Mucosa of descending colon (tissue), 3 donors: ENCODE measurements at places on chromosomes 3 and 15.

GRCh38 chr15:28018291-28019044 lies 80.6 kb downstream of the OCA2 start:
- DNase-seq: no peak

GRCh38 chr15:55823699-55824340 lies 80.9 kb upstream of the PRTG start:
- DNase-seq: no peak

DNA sequence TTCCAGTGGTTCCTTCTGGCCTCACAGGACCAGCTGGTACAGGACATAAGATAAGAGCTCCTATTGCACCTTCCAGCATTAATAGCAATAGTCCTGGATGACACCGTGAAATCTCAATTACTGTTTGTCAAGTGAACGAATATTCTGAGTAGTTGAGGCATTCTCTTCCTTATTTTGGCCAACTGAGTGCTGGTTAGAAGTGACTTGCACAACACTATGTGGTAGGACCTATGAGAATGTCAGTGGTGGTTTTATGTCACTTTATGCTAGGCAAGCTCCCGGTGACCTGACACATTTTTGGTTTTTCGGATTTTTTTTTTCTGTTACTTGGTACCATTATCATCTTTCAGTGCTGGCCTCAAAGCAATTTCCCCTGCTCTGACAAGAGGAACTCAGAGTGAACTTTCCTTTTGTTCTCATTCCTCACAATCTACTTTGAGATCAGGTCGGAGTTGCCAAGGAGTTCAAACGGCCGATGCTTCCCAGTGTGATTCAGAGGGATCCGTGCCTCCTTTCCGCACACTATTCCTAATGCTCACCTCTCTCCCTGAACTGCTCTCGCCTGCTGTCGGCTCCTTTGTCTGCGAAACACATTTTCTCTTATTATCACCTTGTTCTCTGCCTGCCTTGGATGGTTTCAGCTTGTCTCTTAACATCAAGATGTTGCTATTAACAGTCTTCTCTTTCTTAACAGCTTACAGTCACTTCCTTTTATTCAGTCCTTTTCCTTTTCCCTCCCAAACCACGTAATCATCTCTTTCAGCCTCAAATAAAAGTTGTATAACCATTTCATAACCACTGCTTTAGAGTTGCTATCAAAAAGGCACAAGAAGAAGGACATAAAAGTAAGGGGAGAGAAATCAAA lies 35.8 kb downstream of the QTRT2 start:
- no peak for DNase-seq

GRCh38 chr3:72538070-72538745 lies 310.0 kb downstream of the SHQ1 start:
- no peak for DNase-seq

DNA sequence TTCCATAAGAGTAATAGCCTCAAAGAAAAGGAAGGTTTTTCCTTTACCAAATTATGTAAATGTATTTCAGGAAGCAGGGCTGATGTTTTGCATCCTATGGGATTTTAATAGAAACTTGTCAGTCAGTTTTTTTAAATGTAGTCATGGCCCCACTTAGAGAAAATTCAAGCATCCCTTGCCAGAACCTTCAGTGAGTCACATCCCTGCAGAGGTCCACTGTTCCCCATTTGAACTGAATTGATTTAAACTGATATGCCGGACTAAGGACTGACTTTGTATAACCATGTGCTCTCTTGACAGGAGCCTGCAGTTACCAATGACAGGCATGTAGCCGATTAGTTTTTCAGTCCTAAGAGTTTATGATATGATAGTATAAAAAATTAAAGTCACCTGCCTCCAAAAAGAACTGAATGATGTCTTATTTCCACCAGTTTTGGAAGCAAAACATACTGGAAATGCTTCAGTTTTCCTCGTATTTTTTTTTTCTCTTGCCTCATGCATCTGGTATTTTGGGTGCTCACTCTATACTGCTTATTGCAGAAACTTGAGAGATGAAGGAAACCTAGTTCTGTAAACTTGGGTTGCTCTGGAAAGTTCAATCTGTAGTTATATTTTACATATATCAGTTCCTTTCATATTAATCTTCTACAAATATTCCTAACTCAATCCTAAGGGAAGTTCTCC lies 30.7 kb downstream of the LRTM1 start:
- DNase-seq: no peak

DNA sequence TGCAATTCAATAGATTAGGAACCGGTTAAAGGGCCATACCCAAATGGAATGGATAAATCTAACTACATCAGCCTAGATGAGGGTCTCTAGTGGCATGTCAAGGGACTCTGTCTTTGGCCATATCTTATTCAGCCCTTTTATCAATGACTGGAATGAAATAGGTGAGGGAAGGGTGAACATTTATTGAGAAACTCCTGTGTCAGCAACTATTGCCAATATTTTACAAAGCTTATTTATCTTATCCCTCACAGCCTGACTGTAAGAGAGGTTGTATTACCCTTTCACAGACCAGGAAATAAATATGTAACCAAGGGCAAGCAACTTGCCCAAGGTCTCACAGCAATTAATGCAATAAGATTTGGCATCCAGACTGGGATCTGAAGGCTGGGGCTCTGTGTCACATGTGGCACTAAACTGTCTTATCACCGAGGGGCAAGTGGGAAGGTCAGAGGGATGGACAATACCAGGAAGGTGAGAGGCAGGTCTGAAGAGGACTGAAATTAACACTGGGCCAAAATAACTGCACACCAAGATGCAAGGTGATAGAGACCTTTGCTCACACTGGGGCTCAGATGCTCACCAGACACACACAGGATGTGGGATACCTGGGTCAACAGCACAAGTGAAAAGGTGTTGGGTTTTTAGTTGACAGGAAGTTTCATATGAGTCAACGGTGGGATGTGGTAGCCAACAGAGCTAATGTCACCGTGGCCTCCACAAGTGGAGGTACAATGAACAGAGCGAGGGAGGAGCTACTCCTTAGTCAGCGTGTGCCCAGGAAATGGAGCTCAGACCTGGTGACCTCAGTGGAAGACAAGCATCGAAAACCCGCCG lies 261.3 kb downstream of the RPLP1 start:
- peak; percentile 29 for DNase-seq

GRCh38 chr15:91992945-91993344 lies 139.4 kb downstream of the SLCO3A1 start:
- DNase-seq: no peak

GRCh38 chr3:112092496-112093179 lies 6.4 kb downstream of the C3orf52 start:
- peak; percentile 47 for DNase-seq

DNA sequence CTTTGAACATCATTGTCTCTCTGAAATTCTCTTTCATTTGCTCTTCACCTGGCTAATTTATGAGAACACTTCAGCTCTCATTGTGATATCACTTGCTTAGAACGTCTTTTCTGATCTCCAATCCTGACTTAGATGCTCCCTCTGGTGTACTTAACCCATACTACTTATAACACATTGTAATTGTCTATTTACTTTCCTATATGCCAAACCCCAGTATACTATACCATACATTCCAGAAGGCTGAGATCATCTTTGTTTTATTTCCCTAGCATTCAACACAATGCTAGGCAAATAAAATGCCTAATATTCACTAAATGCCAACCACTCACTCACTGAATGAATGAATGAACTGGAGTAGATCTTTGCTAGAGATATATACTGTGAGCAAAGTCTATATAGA lies 27.0 kb upstream of the PEX5L start:
- DNase-seq: no peak

GRCh38 chr3:17028363-17028762 lies 143.6 kb downstream of the PLCL2 start:
- DNase-seq: no peak

DNA sequence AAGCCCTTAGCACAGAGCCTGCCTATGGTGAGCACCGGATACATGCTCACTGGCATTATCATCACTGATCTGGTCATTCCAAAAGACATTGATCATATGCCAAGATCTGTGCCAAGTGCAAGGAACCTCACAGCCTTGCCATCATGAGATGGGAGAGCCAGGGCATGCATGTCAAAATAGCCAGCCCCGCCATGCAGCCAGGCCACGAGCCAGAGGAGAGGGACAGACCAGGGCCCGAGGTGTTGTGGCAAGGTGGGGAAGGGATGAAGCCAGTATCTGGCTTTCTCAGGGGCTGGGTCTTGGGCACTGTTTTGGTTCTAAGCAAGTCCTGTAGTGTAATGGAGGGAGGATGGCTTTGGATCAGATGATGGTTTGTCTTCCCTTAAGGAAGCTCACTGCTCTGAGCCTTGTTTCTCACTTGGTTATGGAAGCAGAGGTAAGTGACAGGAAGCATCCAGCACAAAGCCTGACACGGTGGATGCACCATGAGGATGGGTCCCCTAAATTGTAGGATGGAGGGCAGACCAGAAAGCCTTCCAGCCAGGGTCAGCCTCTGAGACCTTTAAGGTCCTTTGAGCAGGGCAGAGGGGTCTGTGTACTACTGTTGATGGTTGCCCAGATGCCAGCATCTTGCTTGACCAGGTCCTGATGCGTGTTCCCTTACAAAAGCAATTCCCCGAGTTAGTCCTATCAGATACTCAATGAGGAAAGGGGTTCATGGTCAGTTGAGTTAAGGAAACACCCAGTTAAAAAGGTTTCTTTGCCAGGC lies 247.7 kb upstream of the TLE3 start:
- DNase-seq: no peak

DNA sequence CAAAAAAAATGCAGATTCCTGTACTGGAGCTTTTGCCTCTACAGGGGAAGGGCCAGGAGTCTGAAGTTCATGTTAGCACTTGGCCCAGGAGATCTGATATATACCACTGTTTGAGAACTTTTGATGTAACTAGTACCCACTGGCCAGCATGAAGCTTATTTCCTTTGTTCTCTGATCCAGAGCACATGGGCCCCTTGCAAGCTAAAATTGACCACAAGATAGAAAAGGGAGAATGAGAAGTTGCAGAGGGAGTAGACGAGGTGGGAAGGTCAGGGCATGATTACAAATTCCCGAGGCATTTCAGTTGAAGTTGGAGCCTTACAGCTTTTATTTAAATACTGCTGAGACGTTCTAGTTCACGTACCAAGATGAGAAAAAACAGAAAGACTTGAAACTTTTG lies 28.2 kb downstream of the TGM4 start:
- no peak for DNase-seq

DNA sequence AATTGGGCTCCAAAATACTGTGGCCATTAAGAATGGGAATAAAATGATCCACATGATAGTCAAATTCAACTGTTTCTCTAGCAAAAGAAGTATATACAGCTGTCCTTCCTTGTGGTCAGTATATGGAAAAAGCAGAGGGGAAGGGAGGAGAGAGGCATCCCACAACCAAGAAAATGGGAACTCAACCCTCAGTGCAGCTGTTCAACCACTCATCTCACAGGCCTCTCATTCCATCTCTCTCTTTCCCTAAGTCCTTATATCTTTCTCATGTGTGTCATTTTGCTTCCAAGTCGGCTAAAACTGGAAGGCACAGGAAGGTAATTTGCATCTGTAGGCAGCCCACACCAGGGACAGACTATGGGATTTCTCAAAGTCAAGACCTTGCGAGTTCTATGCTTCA lies 27.5 kb downstream of the AVEN start:
- DNase-seq: no peak

GRCh38 chr3:77489216-77489615 lies 449.3 kb downstream of the ROBO2 start:
- no peak for DNase-seq

- DNase-seq: no peak
Observed at GRCh38 chr3:30544812-30545211, 61.6 kb upstream of the TGFBR2 start.

DNA sequence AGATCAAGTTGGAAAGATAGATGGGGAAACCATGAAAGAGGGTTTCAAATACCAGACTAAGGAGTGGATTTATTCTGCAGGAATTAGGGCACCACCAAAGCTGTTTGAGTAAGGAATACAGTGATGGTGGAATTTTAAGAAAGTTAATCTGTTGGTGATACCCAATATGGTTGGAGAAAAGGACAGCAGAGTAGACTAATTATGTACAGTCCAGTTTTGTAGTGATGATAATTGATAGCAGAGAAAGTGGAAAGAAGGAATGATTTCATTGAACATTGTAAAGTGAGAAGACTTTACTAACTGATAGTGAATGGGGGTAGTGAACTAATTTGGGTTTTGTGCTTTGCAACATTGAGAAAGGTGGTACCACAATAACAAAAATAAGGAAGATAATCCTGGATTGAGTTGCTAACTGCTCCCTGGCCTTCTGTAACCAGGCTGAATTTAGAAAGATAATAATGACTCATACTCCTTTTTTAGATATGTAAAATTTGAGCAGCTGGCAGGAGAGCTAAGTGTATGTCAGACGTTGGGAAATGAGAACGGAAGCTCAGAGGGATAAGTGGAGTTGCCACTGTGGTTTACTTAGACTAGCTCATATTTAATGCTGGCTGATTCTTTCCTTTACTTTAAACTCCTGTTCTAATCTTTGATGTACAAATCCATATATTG lies 16.9 kb downstream of the TCAIM start:
- no peak for DNase-seq

- no peak for DNase-seq
Observed at GRCh38 chr3:102123590-102124190, 274.4 kb downstream of the NFKBIZ start.

- no peak for DNase-seq
Observed at GRCh38 chr3:172564499-172564898, 41.3 kb upstream of the TNFSF10 start.

GRCh38 chr15:91627473-91628278 lies 225.8 kb upstream of the SLCO3A1 start:
- no peak for DNase-seq

- DNase-seq: no peak
Observed at GRCh38 chr15:51322621-51323296, 15.6 kb downstream of the CYP19A1 start.

- DNase-seq: peak; percentile 32
Observed at GRCh38 chr3:169945313-169945712, 21.3 kb upstream of the SEC62 start.

DNA sequence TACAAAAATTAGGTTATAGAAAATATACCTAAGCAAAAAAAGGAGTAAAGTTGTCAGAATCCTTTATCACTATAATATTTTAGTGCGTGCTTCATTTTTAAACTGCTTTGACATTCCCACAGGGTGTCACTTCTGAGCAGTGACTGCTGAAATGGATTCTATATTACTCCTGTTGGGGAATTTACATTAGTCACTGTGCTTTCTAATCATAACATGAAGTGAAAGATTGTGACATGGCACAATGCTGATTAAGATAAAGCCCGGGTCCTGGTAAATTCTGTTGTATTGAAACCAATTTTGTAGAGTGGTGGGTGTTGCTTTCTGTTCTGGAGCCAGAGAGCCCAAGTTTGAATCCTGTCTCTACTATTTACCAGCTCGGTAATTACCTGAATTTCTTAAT lies 36.4 kb upstream of the EHHADH start:
- DNase-seq: no peak
